CD4-positive, alpha-beta memory T cell (primary cell): ENCODE measurements at places on chromosomes 13 and 19. TPM values are rescaled to one million over a fixed set of nuclear protein-coding genes. Genes with fewer than 3 reads are reported as not detected.

The REX1BD gene
- 150 TPM for total RNA-seq

The PNMA8B gene
- total RNA-seq, result 1.2 TPM

The ZIC5 gene
- not detected for total RNA-seq

The SBK2 gene
- not detected for total RNA-seq

The FAM83E gene
- total RNA-seq, result 4.3 TPM

The SEMA6B gene
- total RNA-seq, result 2.7 TPM

DNA sequence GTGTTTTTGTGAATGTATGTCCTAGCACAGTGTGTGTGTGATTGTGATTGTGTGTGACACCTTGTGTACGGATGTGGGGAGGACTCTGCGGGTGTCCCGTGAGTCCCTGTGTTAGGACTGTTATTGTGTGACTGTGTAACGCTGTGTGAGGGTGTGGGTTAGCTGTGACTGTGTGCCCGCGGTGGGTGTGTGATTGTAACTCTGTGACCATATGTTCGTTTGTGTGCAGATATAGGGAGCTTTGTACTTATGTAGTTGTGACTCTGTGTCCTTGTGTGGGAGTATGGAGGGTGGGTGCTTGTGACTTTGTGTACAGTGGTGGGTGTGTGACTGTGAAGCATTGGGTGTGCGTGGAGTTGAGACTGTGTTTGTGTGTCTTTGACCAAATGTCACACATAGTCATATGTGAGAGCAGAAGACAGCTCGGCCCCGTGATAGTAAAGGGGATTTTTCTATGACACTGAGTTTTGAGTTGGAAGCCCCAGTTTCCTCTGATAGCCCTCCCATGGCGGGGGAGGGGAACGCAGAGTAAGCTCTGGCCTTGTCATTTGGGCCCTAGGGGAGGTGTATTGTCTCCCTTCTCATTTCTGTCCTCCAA, 949 bp upstream of the ZNF260 start:
- no peak for DNase-seq

DNA sequence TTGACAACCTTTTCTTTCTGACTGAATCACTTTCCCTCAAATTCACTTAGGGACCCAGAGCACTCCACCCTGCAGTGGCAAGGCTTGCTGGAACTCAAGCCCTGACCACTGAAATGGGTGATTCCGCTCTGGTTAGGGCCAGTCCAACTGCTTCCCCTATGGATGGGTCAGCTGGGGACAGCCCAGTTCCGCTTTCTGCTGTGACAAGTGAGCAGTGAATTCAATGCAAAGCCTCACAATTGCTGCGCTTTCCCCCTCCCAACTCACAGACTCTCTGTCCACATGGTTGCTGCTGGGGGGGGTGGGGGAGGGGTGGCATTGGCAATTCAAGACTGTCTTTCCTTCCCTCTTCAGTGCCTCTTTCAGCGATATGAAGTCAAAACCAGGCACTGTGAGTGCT, 18.7 kb downstream of the CD70 start:
- no peak for DNase-seq

- DNase-seq, result no peak
Observed at GRCh38 chr19:44947041-44947581, 1.3 kb downstream of the APOC2 start.

DNA sequence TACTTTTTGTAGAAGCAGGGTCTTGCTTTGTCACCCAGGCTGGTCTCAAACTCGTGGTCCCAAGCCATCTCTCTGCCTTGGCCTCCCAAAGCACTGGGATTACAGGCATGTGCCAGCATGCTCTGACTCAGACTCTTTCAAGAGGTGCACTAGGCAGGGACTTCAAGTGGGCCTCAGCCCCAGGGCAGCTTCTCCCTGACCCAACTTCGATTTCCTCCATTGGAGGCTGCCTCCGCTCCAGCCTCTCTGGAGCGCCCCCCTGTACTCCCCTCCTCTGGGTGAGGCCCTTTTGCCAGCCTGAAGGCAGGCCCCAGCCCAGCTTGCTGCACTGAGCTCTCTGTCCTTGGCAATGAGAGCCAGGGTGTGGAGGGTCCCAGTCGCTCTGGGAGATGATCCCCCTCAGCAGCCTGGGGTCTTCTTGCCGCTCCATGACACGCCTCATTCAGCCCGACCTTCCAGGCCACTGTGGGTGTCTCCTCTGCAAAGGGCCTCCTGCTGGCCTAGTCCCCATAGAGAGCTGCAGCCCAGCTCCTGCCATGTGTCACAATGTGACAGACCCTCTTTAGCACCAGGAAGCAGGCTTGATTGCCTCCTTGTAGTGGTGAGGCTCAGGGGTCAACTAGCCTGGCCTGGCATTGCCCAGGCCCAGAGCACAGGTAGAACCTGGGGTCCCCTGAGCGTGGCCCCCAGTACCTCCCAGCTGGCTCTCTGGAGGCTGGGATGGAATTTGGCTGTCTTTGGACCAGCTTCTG, 16.4 kb downstream of the CARM1 start:
- no peak for DNase-seq

GRCh38 chr13:78607409-78608251, 4.3 kb upstream of the POU4F1 start:
- no peak for DNase-seq

- DNase-seq, result no peak
Observed at GRCh38 chr13:113959198-113959597, 14.7 kb downstream of the C13orf46 start.

GRCh38 chr19:47742634-47743033, 2.7 kb upstream of the NOP53 start:
- no peak for DNase-seq
